Stimulated activated CD4-positive, alpha-beta T cell treated with anti-CD3 and anti-CD28 coated beads, Interleukin-12 subunit alpha, Interleukin-12 subunit beta, amount 100 ng/mL, for 24 hours (primary cell): ENCODE measurements at places on chromosomes 13 and 19.

- DNase-seq = no peak
These were observed 892.9 kb downstream of the EFNB2 start for GRCh38 chr13:105642511-105642958.

GRCh38 chr19:38685666-38686529 is 38.4 kb downstream of the ACTN4 start:
- DNase-seq = no peak

DNA sequence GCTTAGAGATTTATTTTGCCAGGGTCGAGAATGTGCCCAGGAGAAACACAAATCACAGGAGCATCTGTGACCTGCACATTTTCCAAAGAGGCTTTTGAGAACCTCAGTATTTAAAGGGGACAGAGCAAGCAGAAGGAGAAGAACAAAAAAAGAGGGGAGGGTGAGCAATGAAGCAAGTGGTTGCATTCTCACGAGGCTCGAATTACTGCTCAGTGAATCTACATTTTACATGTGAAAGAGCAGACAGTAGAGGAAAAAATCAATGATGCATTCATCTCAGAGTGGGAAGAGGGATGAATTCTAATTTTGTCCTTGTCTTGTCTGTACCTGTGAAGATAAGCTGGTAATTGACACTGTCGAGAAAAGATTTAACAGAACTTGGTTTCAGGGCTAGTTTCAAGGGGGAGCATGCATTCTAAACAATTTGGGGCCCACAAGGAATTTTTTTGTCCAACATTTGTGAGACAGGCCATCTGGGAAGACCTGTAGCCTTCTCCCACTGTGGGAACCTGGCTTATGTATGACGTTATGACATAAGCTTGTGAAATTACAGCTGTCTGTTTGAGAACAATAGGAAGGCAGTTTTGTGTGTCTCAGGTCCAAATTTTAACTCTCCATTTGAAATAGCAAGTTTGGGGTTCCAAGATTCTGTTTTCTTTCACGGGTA is 855.1 kb downstream of the SLITRK5 start:
- DNase-seq = no peak

DNA sequence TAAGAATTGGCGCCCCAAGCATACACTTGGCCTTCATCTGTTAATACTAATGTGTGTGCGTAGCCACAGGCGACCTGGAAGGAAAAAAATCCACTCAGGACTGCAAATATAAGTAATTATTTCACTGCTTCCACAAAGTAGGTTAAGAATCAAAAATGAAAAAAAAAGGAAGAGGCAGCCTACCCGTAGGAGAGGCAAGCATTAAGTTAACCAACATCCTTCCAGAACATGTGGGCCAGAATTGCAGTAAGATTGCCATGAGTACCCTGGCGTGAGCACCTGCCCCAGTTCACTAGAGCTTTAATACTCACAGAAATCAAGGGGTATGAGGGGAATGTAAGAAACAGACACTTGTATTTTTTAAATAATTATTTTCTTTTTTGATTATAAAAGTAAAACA is 22.2 kb downstream of the RCBTB2 start:
- DNase-seq = no peak

DNA sequence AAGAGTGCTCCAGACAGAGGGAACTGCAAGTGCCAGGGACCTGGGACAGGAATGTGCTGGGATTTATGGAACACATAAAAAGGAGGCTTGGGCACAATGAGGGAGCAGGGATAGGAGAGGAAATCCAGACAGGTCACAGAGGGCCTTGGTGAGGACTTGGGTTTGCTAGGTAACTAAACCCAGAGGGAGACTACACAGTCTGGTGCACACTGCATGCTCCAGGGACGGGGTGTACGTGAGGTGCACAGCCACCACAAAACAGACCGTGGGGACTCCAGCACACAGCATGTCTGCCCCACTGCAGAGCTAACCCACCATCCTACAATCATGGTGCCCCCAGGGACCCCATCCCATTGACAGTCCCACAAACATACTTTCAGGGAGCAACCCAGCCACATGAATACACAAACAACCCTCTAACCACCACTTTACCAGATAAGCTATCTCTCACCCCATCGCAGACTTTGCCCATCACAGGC is 5.5 kb upstream of the ZFP36 start:
- no peak for DNase-seq

GRCh38 chr19:38070573-38070972 is 153.4 kb downstream of the DPF1 start:
- DNase-seq = no peak

DNA sequence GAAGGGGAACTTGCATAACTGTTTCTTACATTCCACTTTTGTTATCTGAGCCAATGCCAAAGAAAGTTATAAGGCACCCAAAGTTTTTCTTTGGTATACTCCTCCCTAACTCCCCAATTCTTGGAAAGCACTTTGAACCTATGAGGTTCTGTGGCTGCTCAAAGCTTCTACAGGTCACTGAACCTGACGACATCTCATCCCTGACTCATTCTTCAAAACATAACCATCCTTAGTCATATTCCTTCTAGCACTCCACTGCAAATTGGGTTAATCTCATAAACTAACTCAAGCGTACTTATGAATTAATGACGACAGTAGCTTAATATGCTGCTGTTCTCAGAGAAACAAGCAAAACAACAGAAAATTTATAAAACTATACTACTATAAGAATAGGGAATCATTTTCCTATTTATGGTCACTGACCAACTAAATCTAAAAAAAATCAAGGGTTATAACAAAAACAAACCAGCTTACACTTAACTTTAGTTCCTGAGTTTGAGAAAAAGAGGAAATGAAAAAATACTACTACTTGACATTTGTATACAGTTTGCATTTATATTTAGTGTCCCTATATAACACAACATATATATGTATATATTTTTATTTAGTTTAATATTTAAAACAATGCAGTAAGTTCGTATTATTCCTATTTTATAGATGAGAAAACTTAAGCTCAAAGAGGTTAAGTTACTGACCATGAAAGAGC is 69.1 kb downstream of the CAB39L start:
- no peak for DNase-seq

DNA sequence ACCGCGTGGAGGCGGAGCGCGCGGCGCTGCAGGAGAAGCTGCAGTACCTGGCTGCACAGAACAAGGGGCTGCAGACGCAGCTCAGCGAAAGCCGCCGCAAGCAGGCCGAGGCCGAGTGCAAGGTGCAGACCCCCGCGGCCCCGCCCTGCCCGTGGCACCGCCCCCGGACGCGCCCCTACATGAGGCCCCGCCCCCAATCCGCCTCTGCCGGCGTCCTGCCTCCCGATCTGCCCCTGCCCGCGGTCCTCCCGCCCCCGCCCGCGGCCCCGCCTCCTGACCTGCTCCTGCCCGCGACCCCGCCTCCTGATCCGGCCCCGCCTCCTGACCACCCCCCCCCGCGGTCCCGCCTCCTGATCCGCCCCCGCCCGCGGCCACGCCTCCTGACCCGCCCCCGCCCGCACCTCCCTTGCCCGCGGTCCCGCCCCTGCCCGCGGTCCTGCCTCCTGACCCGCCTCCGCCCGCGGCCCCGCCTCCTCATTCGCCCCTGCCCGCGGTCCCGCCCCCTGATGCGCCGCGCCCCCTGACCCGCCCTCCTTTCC is 11.7 kb downstream of the PRR36 start:
- DNase-seq = peak; percentile 70

GRCh38 chr13:39047560-39047959 is 9.3 kb downstream of the NHLRC3 start:
- DNase-seq = no peak

DNA sequence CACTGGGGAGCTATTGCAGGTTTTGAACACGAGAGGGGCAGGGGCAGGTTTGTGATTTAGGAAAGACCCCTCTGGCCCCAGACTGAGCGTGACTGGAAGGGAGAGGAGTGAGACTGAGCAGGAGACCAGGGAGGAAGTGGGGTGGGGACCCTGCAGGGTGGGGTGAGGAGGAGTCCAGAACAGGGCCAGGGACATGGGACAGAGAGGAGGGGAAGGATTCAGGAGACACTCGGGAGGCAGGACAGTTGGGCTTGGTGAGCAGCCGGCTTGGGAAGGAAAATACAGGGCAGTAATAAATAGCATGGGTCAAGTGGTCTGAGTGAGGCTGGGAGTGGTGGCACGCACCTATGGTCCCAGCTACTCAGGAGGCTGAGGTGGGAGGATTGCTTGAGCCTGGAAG is 9.4 kb downstream of the FOSB start:
- no peak for DNase-seq

GRCh38 chr13:113631341-113632095 is 26.5 kb downstream of the ATP4B start:
- DNase-seq = no peak

GRCh38 chr19:42919757-42920079 is 2.0 kb upstream of the PSG6 start:
- DNase-seq = no peak

GRCh38 chr13:22793598-22794134 is 387.1 kb upstream of the SGCG start:
- no peak for DNase-seq

DNA sequence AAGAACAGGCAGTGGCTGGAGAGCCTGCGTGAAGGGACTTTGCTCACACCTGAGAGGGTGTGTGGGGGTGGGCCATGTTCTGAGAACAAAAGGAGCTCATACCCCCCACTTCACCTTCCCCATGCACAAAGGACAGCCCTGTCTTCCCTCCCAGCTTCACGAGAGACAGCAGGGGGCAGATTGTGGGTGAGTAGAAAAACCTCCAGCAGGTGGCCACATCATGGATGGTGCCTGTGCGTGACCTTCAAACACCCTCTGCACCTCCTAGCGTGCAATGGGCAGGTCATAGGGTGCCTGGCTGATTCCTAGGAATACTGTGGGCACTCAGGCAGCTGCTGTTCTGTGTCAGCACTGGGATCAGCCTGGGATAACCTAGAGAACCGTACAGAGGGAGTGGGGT is 36.3 kb upstream of the PSG9 start:
- no peak for DNase-seq

DNA sequence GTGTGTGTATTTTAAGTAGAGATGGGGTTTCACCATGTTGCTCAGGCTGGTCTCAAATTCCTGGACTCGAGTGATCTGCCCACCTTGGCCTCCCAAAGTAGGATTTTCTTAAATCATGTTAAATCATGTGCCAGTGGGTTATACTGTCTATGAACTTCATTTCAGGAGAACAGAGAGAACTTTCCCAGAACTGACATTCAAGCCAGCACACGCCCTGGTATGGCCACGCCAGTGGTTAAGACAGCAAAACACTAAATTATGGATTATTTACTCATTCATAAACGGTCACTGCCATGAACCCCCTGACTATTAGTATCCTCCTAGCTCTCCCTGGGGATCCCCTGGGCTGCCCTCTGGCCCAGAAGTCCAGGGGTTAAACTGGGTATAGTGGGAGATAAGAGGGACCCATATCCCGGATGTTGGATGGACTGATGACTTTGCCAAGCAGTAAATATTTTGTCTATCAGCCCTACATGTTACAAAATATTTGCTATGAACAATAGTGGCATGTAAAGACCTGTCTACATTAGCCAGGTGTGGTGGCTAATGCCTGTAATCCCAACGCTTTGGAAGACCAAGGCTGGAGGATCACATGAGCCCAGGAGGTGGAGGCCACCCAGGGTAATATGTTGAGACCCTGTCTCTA is 16.1 kb upstream of the STRN4 start:
- DNase-seq = no peak

DNA sequence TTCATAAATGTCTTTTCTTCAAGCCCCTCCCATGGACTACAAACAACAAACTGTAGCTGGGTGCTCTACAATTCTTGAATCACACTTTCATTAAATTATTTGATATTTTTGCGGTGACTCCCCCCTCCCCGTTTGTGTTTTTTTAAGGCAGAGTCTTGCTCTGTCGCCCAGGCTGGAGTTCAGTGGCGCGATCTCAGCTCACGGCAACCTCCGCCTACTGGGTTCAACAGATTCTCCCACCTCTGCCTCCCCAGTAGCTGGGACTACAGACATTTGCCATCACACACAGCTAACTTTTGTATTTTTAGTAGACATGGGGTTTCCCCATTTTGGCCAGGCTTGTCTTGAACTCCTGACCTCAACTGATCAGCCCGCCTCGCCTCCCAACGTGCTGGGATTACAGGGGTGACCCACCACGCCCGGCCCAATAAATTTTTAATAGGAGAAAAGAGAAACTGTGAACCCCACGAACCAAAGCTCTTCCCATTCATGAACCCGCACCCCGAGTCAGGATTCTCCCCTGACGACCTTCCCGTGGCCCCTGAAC is 703 bp downstream of the ZNF506 start:
- DNase-seq = no peak

GRCh38 chr13:51959773-51960172 is 51.5 kb downstream of the ATP7B start:
- no peak for DNase-seq

DNA sequence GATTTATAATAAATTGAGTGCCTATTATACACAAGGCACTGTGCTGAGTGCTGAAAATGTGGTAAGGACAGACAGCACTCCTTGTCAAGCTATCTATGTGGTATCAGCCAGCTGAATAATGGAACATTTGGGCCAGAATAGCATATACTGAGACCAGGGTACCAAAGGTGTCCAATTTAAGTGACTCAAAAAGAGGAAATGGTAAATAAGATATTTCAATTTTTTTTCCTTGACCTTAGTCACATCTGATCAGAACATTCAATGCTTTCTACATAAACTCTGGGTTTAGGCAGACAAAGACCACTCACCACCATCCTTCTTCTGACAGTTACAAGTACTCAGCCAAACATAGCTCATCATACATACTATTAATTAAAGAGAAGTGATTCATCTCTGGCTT is 43.2 kb downstream of the RCBTB2 start:
- DNase-seq = no peak

- DNase-seq = no peak
These were observed 231.4 kb downstream of the OXGR1 start for GRCh38 chr13:96762876-96763275.

DNA sequence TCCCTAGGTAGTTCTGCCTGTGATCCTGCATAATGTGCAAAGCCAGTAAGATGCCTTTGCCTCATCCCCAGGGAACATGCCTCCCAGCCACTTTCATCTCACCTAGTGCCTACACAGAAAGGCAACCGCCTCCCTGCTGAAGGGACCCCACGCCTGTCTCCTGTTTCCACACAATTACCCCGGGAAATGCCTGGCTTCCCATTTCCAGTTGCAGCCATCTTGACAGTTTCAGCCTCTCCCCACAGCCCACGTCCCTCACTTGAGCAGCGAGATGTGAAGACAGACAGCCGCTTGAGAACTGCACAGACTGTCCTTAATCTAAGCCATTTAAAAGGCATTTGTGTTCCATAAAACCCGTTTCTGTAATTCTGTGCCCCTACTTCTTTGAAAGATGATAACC is 4.7 kb upstream of the UQCRFS1 start:
- no peak for DNase-seq

- DNase-seq = peak; percentile 84
These were observed at the start of gene CKAP2 for GRCh38 chr13:52454820-52455676. Gene CKAP2 (plus strand): TSS chr13:52455478. CDS start chr13:52455557, 79 bp downstream.

- no peak for DNase-seq
These were observed 49.0 kb upstream of the OXGR1 start for GRCh38 chr13:97043302-97043701.

GRCh38 chr19:37654629-37655300 is 500 bp downstream of the ZFP30 start:
- DNase-seq = peak; percentile 9

GRCh38 chr13:57352114-57352513 is 185.1 kb downstream of the PRR20E start:
- DNase-seq = no peak

- no peak for DNase-seq
These were observed 11.8 kb upstream of the FBN3 start for GRCh38 chr19:8161135-8161646.
